ENCODE measurements at places on chromosomes 5 and 9. TPM values are rescaled to one million over a fixed set of nuclear protein-coding genes. Genes with fewer than 3 reads are reported as not detected.

Gene GHR
- not detected for polyA plus RNA-seq

Gene STPG3
- not detected for polyA plus RNA-seq

Gene IL13
- 0.14 TPM for polyA plus RNA-seq

DNA sequence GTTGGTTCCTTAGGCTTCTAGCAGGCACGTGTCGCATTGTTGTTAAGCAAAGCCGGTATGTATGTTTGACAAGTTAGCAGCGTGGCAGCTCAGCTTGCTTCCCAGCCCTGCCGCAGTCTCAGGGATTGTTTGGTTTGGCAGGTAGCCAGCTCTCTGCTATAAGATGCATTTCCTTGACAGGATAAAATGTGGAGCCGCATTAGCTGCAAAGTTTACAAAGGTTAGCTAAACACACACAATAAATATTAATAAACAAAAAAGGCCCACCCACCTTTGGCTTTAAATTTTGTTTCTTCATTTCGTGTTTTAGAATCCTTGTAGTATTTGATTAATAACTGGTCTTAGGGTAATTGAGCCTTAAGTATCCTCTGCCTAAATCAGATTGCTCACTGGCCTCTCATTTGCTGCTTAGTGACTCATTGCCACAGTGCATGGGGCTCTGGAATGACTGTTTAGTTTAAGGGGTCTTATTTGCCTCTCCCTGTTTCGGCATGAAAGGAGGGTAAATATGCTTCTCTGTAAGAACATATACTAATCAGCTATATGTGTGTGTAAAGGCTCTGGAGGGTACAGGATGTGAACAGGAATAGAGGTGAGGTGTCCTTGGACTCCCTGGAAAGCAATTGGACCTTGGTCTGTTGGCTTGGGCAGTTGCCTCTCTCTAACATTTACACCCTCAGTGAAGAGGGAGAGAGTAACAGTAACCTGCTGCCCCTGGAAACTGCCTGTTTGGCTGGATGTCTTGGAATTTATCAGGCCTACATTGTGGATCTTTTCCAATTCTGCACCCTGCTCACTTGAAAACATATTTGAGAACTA, 122.0 kb downstream of the GDNF start:
- no peaks in the 10 kb centered on the region for H3K27me3 ChIP-seq
- no peak overlapping the region for H3K27ac ChIP-seq
- H3K36me3 ChIP-seq = peaks cover 27% of the 10 kb centered on the region
- no peak for DNase-seq

DNA sequence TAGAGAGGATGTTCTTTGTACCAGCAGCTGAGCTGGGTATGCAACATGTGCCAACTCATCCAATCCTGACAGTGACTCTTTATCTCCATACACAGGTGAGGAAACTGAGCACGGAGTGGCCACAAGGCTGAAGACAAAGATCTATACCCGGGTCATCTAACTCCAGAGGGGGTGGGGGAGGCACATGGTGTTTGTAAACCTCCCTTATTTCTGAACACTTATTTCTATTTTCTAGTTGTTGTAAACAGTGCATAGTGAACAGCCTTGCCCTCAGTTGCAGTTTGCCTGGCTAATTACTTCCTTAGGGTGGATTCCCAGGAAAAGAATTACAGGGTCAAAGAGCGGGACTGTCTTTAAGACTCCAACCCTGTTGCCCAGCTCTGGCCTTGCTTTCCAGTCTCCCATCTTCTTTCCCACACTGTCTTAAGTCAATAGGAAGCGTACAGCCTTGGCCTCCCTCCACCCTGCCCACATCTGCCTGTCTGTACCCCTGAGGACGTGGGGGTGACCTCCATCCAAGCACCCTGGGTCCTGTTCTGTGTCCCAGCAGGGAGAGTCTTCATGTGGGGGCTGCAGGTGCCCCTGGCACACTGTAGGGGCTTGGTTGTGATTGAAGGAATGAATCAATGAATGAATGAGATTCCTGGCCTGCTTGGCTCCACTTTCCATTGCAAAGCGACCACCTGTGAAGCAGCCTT, 13.2 kb upstream of the FIBCD1 start:
- no peaks in the 10 kb centered on the region for H3K36me3 ChIP-seq
- H3K27me3 ChIP-seq = no peaks in the 10 kb centered on the region
- no peaks in the 10 kb centered on the region for H3K4me1 ChIP-seq
- H3K27ac ChIP-seq = no peak overlapping the region
- DNase-seq = no peak

Gene BTNL3
- polyA plus RNA-seq = not detected

- H3K27me3 ChIP-seq = no peaks in the 10 kb centered on the region
- peaks cover 20% of the 10 kb centered on the region for H3K4me1 ChIP-seq
- no peak overlapping the region for H3K4me3 ChIP-seq
- H3K27ac ChIP-seq = no peak overlapping the region
- H3K36me3 ChIP-seq = peaks cover 41% of the 10 kb centered on the region
Observed at GRCh38 chr5:172143875-172144274, 44.1 kb downstream of the STK10 start.

DNA sequence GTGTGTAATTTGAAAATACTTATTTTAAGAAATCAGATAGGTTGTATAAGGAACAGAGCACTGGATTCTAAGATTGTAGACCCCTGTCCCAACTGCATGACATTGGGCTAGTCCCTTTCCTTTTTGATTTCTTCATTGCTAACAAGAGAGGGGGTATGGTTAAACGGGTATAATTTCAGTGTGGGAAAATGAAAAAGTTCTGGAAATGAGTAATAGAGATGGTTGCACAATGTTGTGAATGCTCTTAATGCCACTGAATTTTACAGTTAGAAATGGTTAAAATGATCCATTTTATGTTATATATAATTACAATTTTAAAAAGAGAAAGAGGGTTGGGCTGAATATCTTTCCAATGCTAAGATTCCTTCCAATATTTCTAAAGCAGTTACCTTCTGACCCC, 103.3 kb upstream of the LHFPL2 start:
- no peak overlapping the region for H3K4me3 ChIP-seq
- no peaks in the 10 kb centered on the region for H3K27me3 ChIP-seq
- no peak for DNase-seq
- peaks cover 12% of the 10 kb centered on the region for H3K4me1 ChIP-seq

DNA sequence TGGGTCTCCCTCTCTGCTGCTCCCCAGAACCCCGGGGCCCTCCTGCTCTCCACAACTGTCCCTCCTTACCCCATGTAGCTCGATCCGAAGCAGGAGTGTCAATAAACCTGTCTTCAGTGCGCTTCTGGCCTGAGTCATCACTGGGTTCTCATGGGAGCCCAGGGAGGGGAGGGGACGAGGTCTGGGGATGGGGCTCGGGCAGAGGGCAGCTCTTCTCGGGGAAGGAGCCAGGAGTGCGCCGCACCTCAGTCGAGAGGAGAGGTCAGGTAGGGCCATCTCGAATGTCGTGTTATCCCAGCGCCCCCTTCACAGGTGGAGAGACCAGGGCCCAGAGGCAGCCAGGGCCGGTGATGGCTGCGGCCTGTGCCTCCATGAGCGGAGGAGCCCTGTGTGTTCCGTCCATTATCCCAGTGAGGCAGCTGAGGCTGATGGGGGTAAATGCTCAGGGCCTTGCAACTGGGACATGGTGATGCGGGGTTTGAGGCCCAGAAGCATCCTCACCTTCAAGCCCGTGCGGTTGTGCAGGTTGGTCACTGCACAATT, 52.1 kb downstream of the LRSAM1 start:
- DNase-seq = no peak
- no peak overlapping the region for H3K27ac ChIP-seq
- H3K36me3 ChIP-seq = no peaks in the 10 kb centered on the region
- H3K27me3 ChIP-seq = no peaks in the 10 kb centered on the region

Gene CDKN2A
- polyA plus RNA-seq = 6.4 TPM

GRCh38 chr5:52961274-52961681, 27.9 kb upstream of the ITGA2 start:
- no peaks in the 10 kb centered on the region for H3K36me3 ChIP-seq
- H3K4me1 ChIP-seq = no peaks in the 10 kb centered on the region
- no peak for DNase-seq

GRCh38 chr9:22990349-22990748, 543.7 kb downstream of the DMRTA1 start:
- no peak overlapping the region for H3K4me3 ChIP-seq
- H3K4me1 ChIP-seq = no peaks in the 10 kb centered on the region
- DNase-seq = no peak
- H3K36me3 ChIP-seq = no peaks in the 10 kb centered on the region

DNA sequence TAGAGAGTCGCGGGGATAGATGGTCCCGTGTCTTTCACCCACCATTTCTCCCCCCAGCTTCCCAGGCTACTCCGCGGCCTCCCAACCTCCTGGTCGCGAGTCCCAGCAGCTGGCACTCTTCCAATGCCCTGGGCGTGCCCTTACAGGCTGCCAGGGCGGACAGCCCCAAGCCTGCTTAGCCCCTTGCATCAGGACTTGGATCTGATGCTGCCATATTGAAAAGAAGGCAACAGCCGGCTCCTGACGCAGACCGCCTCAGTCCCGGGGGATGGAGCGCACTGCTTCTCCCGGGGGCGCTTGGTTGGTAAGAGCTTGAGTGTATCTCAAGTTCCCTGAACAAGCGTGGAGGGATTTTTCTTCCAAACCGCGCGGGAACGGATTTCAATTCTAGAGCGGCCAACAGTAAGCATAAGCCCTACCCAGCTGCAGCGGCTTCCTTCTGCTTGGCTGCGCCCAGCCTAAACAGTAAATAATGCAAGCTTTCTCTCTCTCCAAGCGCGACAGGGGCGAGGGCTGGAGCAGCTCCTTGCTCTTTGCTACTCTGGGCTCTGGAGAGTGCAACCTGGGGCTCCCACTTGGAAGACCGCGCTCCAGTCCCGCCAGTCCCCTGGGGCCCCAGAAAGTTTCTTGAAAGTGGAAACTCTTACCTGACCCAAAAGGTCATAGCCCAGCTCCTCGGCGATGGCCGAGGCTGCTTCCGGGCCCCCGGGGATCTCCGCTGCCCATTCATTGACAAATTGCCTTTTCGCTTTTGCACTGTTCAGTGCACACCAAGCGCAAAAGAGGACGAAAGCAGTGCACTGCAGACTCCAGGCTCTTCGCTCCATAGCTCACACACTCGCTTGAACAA, 607 bp downstream of the PCSK1 start:
- no peak overlapping the region for H3K4me3 ChIP-seq
- DNase-seq = peak; percentile 7
- H3K27me3 ChIP-seq = peaks cover 28% of the 10 kb centered on the region
- no peaks in the 10 kb centered on the region for H3K36me3 ChIP-seq
- H3K27ac ChIP-seq = no peak overlapping the region

GRCh38 chr5:178372142-178372571, 139.6 kb upstream of the PHYKPL start:
- no peaks in the 10 kb centered on the region for H3K27me3 ChIP-seq
- H3K4me3 ChIP-seq = no peak overlapping the region
- no peaks in the 10 kb centered on the region for H3K4me1 ChIP-seq
- no peak for DNase-seq
- H3K27ac ChIP-seq = no peak overlapping the region
- H3K36me3 ChIP-seq = no peaks in the 10 kb centered on the region

- no peaks in the 10 kb centered on the region for H3K27me3 ChIP-seq
- no peaks in the 10 kb centered on the region for H3K4me1 ChIP-seq
- DNase-seq = no peak
- no peaks in the 10 kb centered on the region for H3K36me3 ChIP-seq
- no peak overlapping the region for H3K27ac ChIP-seq
Observed at GRCh38 chr5:104942735-104943134, 1380.1 kb upstream of the NUDT12 start.

DNA sequence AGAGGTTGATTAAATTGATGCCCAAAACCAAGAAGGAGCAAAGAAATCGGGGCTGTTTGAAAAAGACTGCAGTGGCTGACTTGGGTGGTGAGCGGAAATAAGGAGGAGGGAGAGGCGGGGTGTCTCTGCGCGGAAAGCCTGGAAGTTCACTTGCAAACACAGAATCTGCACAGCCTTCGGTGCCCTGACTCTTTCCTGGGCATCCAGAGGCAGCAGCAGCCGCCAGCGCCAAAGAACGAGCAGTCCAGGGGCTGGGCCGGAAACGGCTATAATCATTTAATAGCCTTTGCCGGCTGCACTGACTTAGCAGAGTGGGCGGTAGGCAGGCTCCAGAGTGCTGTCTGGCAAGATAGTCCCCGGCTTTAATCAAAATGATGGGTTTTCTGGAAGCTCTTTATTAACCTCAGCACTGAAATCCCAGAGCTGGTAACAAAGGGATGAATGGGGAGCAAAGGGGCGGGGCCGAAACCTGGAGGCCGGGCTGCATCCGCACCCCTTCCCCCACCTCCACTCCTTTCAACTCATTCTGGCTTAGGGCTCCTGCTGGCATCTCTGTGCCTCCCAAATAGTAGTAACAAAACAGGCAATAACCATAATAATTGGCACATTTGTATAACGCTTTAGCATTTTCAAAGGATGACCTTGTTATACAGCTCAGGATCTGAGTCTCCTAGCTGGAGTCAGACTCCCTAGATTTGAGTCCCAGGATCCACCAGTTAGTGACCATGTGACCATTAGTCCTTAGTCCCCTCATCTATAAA, 35.7 kb downstream of the PCDHAC2 start:
- H3K27me3 ChIP-seq = no peaks in the 10 kb centered on the region
- no peaks in the 10 kb centered on the region for H3K4me1 ChIP-seq
- no peak for DNase-seq
- H3K4me3 ChIP-seq = no peak overlapping the region
- H3K36me3 ChIP-seq = no peaks in the 10 kb centered on the region

Gene OGN
- polyA plus RNA-seq = not detected

GRCh38 chr5:92917044-92917443, 664.0 kb downstream of the NR2F1-AS1 start:
- H3K27me3 ChIP-seq = no peaks in the 10 kb centered on the region
- no peak overlapping the region for H3K4me3 ChIP-seq
- H3K27ac ChIP-seq = no peak overlapping the region
- no peaks in the 10 kb centered on the region for H3K36me3 ChIP-seq
- no peaks in the 10 kb centered on the region for H3K4me1 ChIP-seq

DNA sequence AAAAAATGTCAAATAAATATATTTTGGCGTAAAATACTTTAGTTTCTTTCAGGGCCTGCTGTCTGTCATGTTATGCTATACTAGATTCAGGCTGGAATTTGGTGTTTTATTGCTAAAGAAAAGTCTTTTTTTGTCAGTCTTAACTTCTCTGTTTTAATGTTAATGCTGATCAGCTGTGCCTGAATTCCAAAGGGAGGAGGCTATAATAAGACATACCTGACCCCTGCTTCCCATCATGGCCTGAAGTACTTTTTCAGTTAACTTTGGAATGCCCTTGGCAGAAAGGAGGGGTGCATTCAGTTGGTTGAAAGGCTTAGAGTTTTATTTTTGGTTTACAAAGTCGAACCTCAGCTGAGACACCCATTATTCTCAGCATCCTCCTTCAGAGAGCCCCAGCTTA, 58.1 kb upstream of the PANK3 start:
- H3K27me3 ChIP-seq = no peaks in the 10 kb centered on the region
- no peaks in the 10 kb centered on the region for H3K4me1 ChIP-seq
- no peak overlapping the region for H3K27ac ChIP-seq
- H3K4me3 ChIP-seq = no peak overlapping the region

DNA sequence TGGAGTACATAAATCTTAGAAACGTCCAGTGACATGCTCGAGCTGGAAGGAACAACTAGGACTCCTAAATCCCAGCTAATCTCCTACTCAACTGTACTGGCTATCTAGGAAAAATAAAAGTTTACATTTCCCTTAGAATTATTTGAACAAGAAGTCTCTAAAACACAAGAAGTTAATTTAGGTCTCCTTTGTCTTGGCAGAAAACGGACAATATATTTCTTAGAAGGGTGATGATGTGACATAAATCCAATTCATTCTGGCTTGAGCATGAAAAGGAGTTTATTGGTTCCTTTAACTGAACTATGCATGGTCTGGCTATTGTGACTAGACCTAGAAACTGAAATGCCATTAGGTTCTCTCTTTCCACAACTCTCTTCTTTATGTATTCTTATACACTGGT, 1242.2 kb upstream of the DMAC1 start:
- H3K36me3 ChIP-seq = no peaks in the 10 kb centered on the region
- no peak for DNase-seq
- H3K4me3 ChIP-seq = no peak overlapping the region
- no peaks in the 10 kb centered on the region for H3K27me3 ChIP-seq

GRCh38 chr5:438481-438981, 4.4 kb upstream of the EXOC3 start:
- no peak for DNase-seq
- H3K4me1 ChIP-seq = peaks cover under 1% of the 10 kb centered on the region
- no peaks in the 10 kb centered on the region for H3K27me3 ChIP-seq
- H3K36me3 ChIP-seq = no peaks in the 10 kb centered on the region
- H3K27ac ChIP-seq = no peak overlapping the region
